ENCODE measurements at places on chromosomes 5 and 9.

DNA sequence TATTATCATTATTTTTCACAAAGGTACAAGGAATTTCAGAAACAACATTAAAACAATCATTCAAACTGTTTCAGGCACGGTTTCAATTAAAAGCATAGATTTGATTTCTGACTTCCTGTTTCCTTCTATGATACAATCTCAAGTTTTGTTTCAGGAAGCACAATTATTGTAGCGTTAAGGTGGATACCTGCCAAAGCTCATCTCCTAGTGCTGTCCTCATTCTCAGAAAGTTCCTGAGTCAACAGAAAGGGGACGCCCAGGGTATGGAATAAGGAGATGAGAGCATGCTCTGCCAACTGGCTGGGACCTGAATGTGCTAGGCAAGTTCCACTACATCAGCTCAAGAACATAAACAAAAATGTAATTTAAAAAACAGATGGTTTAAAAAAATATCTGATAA, 2.0 kb upstream of the TRIM14 start:
- no peak for DNase-seq

GRCh38 chr9:102483651-102484050, 511.5 kb upstream of the CYLC2 start:
- no peak for DNase-seq

DNA sequence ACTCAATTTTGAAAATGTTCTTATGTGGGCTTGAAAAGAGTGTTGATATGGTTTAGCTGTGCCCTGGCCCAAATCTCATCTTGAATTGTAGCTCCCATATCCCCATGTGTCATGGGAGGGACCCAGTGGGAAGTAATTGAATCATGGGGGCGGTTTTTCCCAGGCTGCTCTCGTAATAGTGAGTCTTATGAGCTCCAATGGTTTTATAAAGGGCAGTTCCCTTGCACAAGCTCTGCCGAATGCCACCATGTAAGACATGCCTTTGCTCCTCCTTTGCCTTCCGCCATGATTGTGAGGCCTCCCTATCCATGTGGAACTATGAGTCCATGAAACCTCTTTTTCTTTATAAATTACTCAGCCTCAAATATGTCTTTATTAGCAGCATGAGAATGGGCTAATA, 71.0 kb downstream of the USP20 start:
- no peak for DNase-seq

DNA sequence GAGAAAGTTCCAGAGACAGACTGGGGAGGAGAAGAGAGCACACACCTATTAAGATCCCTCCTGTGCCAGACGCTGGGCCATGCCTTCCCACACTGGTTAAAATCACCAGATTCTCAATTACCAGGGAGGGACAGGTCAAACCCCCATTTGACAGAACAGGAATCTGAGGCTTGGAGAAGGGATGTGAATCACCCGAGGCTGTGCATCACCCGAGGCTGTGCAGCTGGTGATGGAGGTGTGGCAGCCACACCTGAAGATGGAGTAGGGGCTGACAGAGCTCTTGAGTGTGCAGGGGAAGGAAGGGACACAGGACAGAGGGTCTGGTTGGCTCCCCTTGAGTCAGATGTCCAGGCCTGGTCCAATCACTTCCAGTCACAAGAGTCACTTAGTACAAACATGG, 70.6 kb downstream of the LMX1B start:
- DNase-seq: no peak

GRCh38 chr9:691825-692400, 149.6 kb upstream of the DMRT1 start:
- no peak for DNase-seq

DNA sequence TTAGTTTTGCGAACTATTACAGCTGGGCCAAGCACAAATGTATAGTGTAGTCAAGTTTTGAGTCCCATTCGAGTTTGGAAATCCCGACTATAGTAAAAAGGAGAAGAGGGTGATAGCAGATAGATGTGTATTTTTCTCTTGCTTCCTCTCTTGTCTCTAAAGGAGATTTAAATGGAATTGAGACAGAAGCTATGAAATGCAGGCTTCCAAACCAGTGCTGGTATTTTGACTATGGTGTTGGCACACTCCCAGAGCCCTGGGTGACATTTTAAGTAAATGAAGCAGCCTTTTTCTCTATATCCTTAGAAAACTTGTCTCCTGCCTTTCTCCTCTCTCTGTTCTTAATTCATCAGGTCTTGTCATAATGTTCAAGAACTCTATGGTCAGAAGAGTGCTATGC, 17.7 kb upstream of the AUH start:
- DNase-seq: no peak

All from activated CD4-positive, alpha-beta T cell treated with anti-CD3 and anti-CD28 coated beads for 1 hour (primary cell).